Psoas muscle (tissue), 8 donors: ENCODE measurements at places on chromosomes 4 and X. TPM values are rescaled to one million over a fixed set of nuclear protein-coding genes. Genes with fewer than 3 reads are reported as not detected.

The STBD1 gene
- total RNA-seq: 49.5 TPM

The ARMCX4 gene
- total RNA-seq: 5.6 TPM

The EXOC1L gene
- not detected for total RNA-seq

The SLITRK4 gene
- 14.5 TPM for total RNA-seq

The LUZP4 gene
- total RNA-seq: not detected

DNA sequence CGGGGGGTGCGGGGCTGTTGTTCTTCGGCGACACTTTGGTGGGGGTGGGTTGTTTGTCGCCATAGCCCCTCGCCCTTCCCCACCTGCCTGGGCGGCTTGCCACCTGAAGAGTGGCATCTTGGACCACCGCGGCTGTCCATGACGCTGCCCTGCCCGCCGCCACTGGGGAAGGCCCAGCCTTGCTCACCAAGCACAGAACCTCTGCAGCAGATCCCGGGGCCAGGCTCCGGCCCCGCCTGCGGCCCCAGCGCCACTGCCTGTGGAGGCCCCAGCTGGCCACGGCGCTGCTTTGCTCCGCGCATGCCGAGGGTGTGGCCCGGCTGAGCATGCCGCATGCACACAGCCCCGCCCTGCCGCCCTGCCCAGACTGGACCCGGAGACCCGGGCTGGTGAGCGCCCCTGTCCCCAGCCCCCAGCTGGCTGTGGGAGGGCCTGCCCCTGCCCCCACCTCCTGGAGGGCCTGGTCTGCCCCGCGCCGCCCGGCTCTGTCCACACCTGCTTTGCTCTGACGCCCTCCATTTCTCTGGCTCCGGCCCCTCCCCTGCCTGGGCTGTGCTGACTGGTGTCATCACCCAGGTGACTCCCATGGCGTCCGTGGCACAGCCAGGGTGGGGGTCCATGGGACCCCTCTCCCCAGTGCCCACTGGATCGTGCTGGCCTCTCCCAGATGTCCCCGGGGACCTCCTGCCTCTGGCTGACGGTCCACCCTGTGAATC is 5.3 kb downstream of the NAT8L start:
- DNase-seq: no peak

- DNase-seq: no peak
Measured at GRCh38 chr4:113607998-113608397, 153.5 kb downstream of the CAMK2D start.

DNA sequence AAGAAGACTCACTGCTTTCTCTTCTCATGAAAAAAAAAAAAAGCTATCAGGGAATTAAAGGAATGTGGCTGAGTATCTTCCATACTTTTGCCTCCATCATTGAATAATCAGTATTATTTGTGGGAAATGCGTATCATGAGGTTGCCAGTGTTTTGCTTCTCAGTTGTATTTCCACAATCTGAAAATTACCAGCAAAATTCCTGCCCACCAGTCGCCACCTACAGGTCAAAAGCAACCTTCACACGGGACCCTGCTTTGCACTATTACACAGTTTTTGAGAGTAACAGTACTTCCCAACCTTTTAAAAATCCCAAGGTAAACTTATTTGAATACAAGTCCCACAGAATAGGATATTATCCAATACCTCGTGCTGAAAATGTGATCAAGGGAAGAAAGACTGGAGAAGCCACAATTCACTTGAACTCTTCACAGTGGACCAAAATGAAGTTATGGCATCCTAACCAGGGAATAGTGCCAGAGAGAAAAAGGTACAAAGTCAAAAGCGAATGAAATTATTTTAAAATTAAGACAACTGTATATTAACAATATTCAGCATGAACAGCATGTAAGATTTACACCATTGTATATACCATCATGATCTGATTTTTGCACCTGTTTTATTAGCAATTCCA is 30.4 kb downstream of the PGRMC1 start:
- no peak for DNase-seq

GRCh38 chr4:184536065-184536880 is 61.9 kb upstream of the IRF2 start:
- no peak for DNase-seq

GRCh38 chr4:129403848-129404247 is 307.9 kb downstream of the C4orf33 start:
- DNase-seq: no peak

- DNase-seq: no peak
Measured at GRCh38 chrX:150610043-150610442, 41.6 kb downstream of the MTM1 start.

- DNase-seq: no peak
Measured at GRCh38 chr4:112125416-112125815, 19.8 kb upstream of the FAM241A start.

- DNase-seq: no peak
Measured at GRCh38 chrX:150225756-150226155, 137.4 kb upstream of the MAMLD1 start.

DNA sequence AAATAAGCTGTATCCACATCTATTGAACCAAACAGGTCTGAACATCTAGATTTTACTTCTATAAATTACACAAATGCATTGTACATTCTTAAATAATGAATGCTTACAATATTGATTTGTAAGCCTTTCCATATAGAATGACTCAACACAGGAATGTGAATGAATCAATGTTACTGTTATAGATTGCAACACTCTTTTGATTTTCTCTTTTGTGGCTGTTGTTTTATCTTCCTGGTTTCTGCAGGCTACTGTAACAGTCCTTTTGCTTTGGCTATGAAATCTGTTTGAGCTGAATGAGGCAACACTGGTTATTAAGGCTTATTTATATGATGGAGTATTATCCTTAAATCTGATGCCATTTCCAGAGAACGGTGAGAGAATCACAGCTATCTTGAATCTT is 49.5 kb downstream of the GPR50 start:
- no peak for DNase-seq

DNA sequence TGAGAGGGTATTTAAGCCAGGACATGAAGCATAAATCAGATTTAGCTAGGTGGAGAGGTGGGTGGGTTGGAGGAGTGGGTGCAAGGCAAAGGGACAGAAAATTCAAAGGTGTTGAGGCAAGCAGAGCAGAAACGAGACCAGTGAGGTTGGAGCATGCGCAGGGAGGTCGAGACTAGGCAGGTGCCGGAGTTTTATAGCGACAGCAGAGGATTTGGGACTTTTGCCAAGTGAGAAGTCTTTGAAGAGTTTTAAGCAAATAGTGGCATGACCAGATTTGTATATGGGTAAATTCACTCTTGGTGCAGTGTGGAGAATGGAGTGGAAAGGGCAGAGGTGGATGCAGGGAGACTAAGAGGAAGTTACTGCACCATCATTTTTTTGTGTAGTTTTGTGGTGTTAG is 107.0 kb upstream of the TLR2 start:
- DNase-seq: no peak

DNA sequence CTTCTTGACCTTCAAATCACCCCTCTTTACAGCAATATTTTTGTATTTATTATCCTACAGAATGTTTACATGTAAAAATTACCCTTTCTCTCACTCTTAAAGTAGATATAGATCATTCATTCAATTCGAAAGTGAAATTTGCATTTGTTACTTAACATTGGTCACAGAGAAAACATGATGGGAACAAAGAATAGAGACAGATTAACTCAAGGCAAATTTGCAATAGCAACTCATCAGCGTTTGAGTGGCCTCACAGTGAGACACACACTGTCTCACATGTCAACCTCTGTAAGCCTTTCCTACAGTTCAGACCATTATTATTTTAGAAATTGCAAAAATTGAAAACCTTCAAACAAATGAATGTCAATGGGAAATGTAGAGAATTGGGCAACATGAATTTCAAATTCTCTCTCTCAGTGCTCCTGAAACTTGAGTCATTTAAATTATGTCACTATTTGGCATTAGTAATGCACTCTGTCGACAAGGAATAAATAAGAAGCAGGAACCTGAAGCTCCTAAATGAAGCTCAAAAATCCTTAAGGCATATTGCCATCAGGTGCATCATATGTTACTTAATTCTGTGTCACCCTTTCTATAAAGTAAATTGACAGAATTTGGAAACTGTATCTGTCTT is 148.3 kb upstream of the ANXA10 start:
- no peak for DNase-seq

DNA sequence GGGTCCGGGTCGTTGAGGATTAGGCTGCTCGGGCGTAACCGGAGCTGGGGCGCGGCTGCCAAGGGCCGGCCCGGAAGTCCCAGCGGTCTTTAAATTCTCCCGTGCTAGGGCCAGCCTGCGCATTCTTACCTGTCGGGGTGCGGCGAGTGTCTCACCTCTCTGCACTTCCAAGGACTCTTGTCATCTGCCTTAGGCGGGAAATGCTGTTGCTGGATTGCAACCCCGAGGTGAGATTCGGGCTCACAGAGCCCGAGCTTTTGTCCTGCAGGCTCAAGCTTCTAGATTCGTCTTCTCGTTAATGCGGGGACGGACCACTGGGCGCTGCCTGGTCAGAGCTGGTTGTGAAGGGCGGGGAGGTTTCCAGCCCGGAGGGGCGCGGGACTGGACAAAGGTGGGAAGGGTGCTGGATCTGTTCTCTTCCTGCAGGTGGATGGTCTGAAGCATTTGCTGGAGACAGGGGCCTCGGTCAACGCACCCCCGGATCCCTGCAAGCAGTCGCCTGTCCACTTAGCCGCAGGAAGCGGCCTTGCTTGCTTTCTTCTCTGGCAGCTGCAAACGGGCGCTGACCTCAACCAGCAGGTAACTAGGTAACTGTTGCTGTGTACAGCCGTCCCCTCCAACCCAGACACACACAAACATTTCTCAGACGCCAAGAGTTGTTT is at the start of gene ANKRD37:
Gene ANKRD37, plus strand, starts transcription at position 118 of the 662 bp plus-strand sequence. Its CDS starts 83 bp downstream, at position 201.
- no peak for DNase-seq

DNA sequence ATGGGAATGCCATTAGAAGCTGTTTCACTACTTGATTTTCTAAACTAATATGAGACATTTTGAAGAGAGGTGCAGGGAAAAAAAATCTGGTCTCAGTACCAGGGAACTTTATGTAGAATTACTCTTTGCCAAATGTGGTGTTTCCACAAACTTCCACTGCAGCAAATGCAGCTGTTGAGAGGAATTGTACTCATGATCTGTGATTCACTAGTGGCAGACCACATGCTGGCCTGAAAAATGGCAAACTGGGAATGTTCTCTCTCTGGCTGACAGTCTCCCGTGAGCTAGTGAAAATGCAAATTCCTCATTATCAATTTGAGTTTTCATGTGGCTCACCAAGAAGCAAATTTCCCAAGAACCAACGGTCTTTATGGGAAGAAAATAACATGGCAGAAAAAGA is 37.8 kb upstream of the GPR101 start:
- DNase-seq: no peak

- no peak for DNase-seq
Measured at GRCh38 chrX:50161127-50161526, 39.7 kb downstream of the AKAP4 start.

DNA sequence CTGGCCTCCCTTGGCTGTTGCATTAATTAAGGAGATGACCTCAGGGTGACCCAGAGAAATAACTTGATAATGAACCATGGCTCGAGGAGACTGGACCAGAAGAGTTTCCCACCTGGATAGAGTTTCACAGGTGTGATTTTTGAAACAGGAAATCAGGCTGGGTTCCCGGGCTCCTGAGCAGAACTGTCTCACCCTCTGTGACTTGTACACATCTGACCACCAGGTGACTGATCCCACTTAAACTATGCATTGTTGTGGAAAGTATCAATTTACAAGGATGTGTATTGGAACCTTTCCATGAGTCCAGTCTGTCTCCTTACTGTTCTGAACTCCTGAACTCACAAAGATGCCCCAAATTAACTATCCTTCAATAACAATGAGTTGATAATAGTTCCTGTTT is 220.3 kb downstream of the PTTG2 start:
- no peak for DNase-seq

GRCh38 chrX:64389489-64389888 is 5.8 kb downstream of the MTMR8 start:
- DNase-seq: no peak

DNA sequence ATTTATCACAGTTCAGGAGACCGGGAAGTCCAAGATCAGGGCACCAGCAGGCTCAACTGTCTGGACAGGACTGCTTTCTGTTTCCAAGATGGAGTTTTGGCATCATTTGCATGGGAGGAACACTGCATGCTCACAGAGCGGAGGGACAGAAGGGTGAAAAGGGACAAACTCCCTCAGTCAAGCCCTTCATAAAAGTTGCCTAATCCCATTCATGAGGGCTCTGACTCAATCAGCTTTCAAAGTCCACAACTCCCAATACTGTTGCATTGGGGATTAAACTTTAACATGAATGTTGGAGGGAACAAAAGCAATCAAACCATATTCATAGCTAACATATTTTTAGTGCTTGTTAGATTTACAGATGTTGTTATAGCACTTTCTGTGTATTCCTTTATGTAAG is 158.9 kb upstream of the MAD2L1 start:
- DNase-seq: no peak

DNA sequence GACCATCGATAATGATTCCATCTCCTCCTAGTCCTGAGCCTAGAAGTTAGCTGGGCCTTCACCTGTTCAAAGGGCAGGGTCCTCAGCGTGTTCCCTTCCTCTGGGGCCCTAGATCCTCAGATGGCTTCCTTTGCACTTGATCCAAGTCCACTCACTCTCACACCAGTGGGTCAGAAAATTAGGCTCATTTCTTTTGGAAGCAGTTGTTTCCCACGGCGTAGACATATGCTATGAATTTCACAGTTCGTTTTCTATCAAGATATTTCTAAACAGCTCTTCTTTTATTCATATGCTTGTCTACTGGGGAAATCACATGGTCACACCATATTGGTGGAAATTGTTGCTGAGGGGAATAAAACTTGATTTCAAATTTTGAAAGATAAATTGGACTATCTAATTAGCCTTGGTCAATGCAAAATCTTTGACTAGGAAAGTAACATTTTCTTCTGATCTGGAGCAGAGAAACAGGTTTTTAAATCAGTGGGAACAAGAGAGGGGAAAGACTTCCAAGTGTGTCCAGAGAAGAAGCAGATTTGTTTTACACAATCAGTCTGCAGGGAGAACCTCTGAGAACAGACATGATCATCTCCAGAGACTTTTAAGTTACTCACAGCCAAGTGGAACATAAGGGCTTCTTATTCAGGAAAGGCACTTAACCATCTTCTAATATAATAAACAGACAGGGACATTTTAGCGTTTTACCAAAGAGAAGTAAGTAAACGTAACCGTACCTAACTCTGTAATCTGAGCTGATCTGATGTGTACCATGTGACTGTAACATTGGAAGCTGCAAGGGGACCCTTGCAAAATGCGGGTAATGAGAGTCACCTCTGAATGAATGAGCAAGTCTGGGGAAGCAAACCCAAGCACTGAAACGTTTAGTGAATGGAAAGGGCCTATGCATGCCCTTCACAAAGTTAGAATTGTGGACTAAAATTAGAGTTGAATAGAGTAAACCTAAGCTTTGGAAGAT is 455.7 kb upstream of the FAT1 start:
- DNase-seq: no peak

DNA sequence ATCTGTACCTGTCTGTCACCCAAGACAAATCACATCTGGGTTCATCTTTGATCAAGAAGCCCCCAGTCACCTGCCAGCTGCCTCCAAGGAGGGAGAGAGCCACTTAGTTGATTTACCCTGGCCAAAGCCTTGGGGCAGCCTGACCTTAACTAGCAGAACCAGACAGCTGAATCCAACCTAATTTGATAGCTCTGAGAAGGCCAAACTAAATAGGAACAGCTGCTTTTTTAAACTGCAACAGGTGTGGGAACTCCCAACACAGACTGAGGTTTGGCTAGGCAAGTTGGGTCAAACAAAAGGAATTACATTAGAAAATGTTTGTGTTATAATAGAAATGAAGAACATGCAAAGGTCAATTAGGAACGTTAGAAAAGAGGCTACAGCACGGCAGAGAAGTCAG is 375.7 kb downstream of the NLGN4X start:
- no peak for DNase-seq

GRCh38 chrX:82127228-82128123 is 925.6 kb downstream of the SH3BGRL start:
- no peak for DNase-seq
